Activated CD4-positive, alpha-beta T cell treated with anti-CD3 and anti-CD28 coated beads, Interleukin-2, amount 50 U/mL, for 24 hours (primary cell): ENCODE measurements at places on chromosomes 12 and 14.

DNA sequence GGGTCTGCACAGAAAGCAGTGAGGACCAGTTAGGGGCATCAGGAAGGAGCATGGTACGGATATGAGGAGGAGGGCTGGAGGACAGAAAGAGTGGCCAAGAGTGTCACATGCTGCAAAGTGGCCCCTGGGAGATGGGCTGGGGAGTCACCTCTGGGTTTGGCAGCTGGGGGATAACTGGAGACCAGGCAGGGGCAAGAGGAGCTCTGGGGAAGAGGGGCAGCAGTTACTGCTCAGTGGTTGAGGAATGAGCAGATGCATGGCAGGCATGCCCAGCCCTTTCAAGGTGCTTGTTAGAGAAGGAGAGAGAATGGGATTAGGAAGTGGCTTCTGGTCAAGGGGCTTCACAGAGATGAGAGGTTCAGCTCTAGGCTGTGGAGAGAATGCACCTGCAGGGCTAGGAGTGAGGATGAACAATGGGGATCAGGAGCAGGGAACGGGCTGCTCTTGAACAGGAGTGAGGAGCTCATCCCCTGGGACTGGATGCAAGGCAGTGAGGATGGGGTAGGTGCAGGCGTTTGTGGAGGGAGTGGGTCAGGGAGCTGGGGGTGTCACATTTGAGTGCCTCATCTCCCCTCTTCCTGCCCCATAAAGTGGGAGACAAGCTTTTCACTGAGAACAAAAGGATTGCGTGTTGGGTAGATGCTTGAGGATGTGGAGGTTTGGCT lies 127.5 kb downstream of the PAPOLA start:
- no peak for DNase-seq

GRCh38 chr14:73221945-73222344 lies 15.4 kb upstream of the PAPLN start:
- DNase-seq: no peak

- no peak for DNase-seq
These were observed 23.0 kb upstream of the PRKAB1 start for GRCh38 chr12:119644930-119645329.

GRCh38 chr12:78645956-78646355 lies 218.6 kb upstream of the SYT1 start:
- DNase-seq: no peak

- no peak for DNase-seq
These were observed 17.2 kb downstream of the CALCOCO1 start for GRCh38 chr12:53710091-53710490.

GRCh38 chr12:105426766-105427165 lies 96.3 kb downstream of the C12orf75 start:
- DNase-seq: no peak

DNA sequence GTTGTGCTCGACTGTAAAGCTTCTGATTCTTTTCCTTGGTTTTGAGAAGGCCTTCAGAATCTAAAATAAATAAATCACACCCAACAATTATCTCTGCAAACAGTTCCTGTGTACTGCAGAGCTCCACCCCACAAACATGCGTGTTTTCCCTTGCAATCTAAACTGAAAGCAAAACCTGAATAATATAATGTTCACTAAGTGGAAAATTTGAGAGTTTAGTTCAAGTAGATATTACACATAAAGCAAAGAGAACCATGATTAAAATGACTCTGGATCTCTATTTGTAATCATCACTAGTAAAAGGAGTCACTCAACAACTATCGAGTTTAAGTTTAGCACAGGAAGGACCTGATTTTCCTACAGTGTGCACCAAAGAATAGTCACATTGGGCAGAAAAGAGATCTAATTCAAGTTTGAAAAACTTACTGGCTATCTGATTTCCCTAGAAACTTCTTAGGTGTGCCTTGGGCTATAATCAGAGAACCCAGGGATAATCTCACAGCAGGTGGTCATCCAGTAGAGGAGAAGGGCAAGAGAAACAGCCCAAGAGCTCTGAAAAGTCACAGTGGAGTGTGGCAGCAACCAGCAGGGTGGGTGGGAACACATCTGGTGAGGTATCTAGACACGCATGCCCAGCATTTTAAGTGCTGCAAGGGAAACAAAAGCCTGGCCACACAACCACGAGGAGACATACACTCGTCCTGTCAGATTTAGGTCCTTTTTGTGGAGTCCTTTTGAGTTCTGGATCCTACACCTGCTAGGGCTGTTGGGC lies 25.4 kb downstream of the ATG14 start:
- DNase-seq: peak; percentile 15
